ENCODE measurements at places on chromosomes 3 and 15.

DNA sequence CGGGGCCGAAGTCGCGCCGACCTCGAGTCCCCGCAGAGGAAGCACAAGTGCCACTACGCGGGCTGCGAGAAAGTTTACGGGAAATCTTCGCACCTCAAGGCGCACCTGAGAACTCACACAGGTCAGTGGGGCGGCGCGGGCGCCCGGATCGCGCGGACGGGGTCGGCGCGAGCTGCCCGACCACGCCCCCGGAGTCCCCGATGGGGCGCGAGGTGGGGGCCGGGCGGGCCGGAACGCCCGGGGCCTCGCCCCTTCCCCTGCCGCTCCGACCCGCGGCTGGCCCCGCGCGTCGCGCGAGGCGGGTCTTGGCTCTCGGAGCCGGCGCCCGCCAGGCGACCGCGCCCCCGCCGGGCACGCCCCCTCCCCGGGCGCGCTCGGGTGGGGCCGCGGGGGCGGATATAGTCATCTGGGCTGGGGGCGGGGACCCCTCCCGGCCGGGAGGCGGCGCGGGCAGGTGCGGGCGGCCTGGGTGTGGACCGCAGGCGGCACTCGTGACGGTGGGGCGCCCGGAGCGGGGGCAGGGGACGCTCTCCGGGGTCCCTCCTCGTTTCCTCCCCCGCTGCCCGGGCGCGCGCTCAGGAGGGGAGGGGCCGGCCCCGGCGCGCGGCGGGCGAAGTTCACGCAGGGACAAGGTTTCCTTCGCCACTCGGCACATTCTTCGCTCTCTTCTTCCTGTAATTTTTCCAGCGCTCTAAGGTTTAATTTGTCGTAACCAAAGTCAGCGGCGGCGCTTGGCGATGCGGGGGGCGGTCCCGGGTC, 1.2 kb downstream of the KLF13 start:
- no peak for DNase-seq

GRCh38 chr3:159798951-159799350, 189.7 kb upstream of the IL12A start:
- DNase-seq, result no peak

DNA sequence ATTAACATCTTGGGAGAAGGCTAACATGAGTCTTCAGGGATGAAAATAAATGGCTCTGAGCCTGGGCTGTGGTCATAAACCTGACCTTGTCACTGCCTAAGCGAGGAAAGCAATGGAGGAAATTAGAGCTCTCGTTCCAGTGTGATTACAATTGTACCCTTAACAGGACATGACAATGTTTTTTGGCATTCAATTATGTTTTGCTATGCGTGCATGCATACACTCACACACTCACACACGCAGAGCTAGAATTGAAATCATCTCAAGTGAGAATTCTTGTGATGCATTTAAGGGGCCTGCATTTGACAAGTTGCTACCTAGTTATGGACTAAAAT, 24.1 kb downstream of the ZNF80 start:
- DNase-seq, result no peak

- DNase-seq, result peak; percentile 13
These were observed 104.5 kb downstream of the RARB start for GRCh38 chr3:25532431-25533162.

GRCh38 chr3:20561166-20561565, 375.2 kb upstream of the SGO1 start:
- no peak for DNase-seq

GRCh38 chr3:14260463-14260862, 81.8 kb downstream of the LSM3 start:
- DNase-seq, result no peak

- DNase-seq, result no peak
These were observed 236.2 kb downstream of the SCAPER start for GRCh38 chr15:76668900-76669299.

DNA sequence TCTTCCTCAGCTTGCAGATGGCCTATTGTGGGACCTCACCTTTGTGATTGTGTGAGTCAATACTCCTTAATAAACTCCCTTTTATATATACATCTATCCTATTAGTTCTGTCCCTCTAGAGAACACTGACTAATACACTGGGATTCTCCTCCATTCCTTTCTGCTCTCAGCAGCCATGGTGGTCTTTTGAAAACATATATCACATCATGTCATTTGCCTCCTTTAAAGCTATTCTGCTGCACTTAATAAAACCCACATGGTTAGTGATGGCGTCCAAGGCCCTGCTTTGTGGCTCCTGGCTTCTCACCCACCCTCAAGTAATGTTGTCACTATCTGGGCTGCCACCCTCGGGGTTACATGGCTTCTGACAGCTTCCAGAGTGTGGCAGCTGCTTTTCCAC, 169.5 kb downstream of the CADPS start:
- DNase-seq, result no peak

DNA sequence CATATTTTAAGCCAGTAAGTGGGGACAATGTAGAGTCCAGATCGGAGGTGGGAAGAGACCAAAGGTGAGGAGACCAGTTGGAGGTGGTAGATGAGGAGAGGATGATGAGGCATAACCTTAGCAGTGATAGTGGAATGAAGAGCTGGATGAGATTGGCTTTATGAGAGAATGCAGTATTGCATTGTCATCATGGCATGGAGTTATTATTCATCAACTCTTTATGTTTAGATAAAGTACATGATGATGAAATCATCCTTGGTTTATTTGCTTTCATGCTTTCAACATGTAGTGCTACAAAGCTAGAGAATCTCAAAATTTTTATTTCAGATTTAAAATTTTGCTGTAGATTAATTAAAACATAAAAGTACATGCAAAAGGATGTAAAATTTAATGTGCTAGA, 64.0 kb downstream of the PPM1L start:
- no peak for DNase-seq

DNA sequence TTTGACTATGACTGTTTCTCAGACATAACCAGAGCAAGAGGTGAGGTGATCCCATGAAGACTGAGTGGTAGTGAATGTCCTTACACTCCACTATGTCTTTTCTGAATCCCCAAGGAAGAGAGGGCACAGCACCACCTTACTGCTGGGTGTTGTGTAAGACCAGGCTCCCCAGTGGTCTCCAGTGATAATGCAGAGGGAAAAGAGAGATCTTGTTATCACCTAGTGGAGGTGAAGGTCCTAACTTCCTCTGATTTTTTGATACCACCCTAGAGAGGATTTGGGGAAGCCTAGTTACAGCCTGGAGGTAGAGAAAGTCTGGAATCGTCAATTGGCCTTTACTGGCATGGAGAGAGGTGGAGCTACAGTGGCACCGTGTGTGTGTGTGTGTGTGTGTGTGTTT, 288.0 kb upstream of the BCHE start:
- DNase-seq, result no peak

DNA sequence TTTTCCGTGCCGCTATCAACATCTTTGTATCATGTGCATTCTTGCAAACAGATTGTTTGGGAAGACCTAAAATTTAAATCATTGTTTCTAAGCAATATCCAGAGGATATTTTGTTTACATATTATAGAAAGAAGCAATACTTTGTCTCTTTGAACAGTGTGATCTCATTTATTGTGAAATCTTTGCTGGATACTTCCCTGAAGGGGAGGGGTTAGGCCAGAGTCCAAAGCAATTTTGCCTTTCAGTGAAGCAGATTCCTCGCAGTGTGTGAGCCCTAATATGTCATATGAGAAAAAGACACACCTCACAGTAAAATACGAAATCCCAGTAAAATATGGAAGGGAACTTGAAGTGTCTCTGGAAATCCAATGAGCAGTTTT, 158.7 kb upstream of the SLCO3A1 start:
- no peak for DNase-seq

DNA sequence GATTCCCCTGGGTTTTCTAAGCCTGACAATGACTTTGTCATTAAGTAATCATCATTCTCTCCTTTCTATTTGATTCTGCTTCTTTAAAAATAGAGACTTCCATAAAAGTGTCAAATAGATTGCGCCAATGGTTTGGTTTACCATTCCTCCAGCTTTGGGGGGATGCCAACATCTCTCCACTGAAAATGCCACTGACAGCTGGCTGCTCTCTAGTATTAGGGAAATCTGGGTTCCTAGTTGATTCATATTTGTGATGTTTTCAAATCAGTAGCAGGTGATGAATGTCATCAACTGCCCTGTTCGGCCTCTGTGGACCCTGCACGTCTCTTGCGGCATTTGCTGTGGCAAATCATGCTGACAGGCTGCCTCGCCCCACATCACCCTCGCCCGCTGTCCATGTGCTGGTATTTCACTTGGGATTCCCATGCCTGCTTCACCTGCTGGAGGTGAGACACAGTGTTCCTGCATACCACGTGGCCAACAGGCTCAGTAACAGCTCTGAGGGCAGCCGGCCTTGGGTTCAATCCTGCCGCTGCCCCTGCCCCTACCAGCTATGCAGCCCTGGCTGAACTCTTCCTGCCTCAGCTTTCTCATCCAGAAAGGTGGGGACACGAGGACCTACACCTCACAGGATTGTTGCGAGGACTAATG, 28.1 kb downstream of the ZXDC start:
- no peak for DNase-seq

GRCh38 chr3:52820736-52821135, 9.7 kb downstream of the ITIH4 start:
- peak; percentile 69 for DNase-seq

DNA sequence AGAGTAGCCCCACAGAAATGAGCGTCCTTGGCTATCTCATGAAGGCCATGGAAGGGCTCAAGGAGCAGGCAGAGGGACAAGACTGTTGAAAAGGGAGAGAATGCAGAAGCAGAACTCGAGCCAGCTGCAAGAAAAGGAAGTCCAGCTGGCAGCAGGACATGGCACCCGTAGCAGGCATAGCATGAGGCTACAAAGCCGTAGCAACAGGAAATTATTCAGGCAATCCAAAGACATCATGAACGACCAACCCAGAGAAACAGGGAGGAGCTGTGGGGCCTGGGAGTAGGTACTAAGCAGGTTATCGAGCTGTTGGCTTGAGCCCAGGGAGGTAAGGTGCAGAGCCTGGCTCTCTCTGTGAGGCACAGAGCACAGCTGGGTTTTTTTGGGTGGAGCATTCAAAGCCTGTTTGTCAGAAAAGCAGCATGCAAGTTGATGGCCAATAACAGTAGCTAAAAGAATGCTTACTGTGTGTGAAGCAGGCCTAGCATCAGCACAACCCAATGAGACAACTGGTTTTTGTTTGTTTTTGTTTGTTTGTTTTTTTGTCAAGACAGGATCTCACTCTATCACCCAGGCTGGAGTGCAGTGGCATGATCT, 144.0 kb upstream of the SMAD3 start:
- DNase-seq, result no peak

- no peak for DNase-seq
These were observed 5.6 kb downstream of the RAB6B start for GRCh38 chr3:133890037-133890436.

- DNase-seq, result no peak
These were observed 12.4 kb downstream of the GORASP1 start for GRCh38 chr3:39094851-39095677.

DNA sequence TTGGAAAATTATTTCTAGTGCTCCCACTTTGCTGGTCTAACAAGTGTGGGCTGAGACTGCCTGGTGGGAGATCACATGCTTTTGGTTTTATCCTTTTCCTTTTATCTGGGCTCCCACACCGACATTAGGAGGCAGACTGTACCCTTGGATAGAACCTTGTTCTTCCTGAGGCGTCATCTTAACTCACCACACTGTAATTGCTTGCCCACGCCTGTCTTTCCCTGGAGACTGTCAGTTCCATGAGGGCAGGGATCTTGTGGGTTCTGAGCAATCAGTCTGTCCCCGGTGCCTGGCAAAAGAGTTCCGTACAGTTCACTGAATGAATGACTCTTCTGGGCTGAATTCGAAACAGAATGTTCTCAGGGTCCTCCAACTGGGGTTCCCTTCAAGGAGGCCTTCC, 124.6 kb upstream of the ABHD17C start:
- no peak for DNase-seq
